Glomerular endothelial cell (primary cell): ENCODE measurements at places on chromosomes 4 and X. TPM values are rescaled to one million over a fixed set of nuclear protein-coding genes. Genes with fewer than 3 reads are reported as not detected.

The GPR173 gene
- total RNA-seq = 2.4 and 5.5 TPM in 2 replicates

The AADAT gene
- total RNA-seq = 2.2 and 9.7 TPM in 2 replicates

The BEX1 gene
- 0.68 and 1.6 TPM in 2 replicates for total RNA-seq

The DUX4 gene
- total RNA-seq = not detected in 2 replicates

The CTBP1 gene
- total RNA-seq = 170 and 171 TPM in 2 replicates

The EVC2 gene
- 11.0 and 11.7 TPM in 2 replicates for total RNA-seq

The TLR6 gene
- total RNA-seq = 1.5 and 2.9 TPM in 2 replicates

The HPGD gene
- total RNA-seq = 4.6 TPM in 1 of 2 replicates, not detected in the other

The P2RY8 gene
- total RNA-seq = 0.05 and 0.23 TPM in 2 replicates

The P2RY4 gene
- 0.12 TPM in 1 of 2 replicates, not detected in the other for total RNA-seq

The PDLIM5 gene
- 71.2 and 168 TPM in 2 replicates for total RNA-seq

The BEND4 gene
- 0.53 and 1.7 TPM in 2 replicates for total RNA-seq

The RENBP gene
- 19.0 and 23.7 TPM in 2 replicates for total RNA-seq

The NDNF gene
- 0.70 TPM in 1 of 2 replicates, not detected in the other for total RNA-seq

The DMRTC1 gene
- total RNA-seq = not detected in 2 replicates

The FAM199X gene
- 16.5 and 19.4 TPM in 2 replicates for total RNA-seq

The ADGRG4 gene
- total RNA-seq = 0.29 and 0.47 TPM in 2 replicates

The CENPE gene
- 3.9 and 8.1 TPM in 2 replicates for total RNA-seq
